GM23248 (cell line): ENCODE measurements at places on chromosomes 4 and X. TPM values are rescaled to one million over a fixed set of nuclear protein-coding genes. Genes with fewer than 3 reads are reported as not detected.

Gene XK
- not detected in 2 replicates for total RNA-seq

Gene FHDC1
- total RNA-seq, result 0.22 and 0.25 TPM in 2 replicates

Gene PLXNA3
- total RNA-seq, result 25.9 and 30.7 TPM in 2 replicates

Gene MAGEA4
- total RNA-seq, result not detected in 2 replicates

Gene XAGE1B
- total RNA-seq, result not detected in 2 replicates

Gene DRP2
- 0.22 TPM in 1 of 2 replicates, not detected in the other for total RNA-seq

Gene SPANXA1
- total RNA-seq, result not detected in 2 replicates

Gene LYAR
- total RNA-seq, result 6.7 and 11.9 TPM in 2 replicates

Gene ANXA5
- 1,082 and 1,164 TPM in 2 replicates for total RNA-seq

Gene C4orf50
- total RNA-seq, result not detected in 2 replicates

Gene P2RY10
- total RNA-seq, result not detected in 2 replicates

Gene RAI2
- not detected in 2 replicates for total RNA-seq

Gene GAB3
- total RNA-seq, result 0.25 and 0.76 TPM in 2 replicates

Gene MAGEB2
- total RNA-seq, result not detected in 2 replicates

Gene VCX3A
- total RNA-seq, result not detected in 2 replicates

Gene MTTP
- not detected in 2 replicates for total RNA-seq

Gene NCAPG
- total RNA-seq, result 15.6 and 18.5 TPM in 2 replicates

Gene REELD1
- not detected in 2 replicates for total RNA-seq

Gene MAGEB17
- total RNA-seq, result not detected in 2 replicates

Gene IQCM
- total RNA-seq, result 0.11 TPM in 1 of 2 replicates, not detected in the other

Gene ZFP92
- total RNA-seq, result 0.11 TPM in 1 of 2 replicates, not detected in the other

Gene BEX3
- total RNA-seq, result 129 and 154 TPM in 2 replicates

Gene MORC4
- 23.7 and 24.8 TPM in 2 replicates for total RNA-seq

Gene FAM156B
- 24.5 and 31.1 TPM in 2 replicates for total RNA-seq

Gene SSX1
- not detected in 2 replicates for total RNA-seq

Gene AADAT
- total RNA-seq, result 4.3 and 4.8 TPM in 2 replicates

Gene RS1
- not detected in 2 replicates for total RNA-seq
